Thoracic aorta endothelial cell (primary cell): ENCODE measurements at places on chromosomes 1 and 21. TPM values are rescaled to one million over a fixed set of nuclear protein-coding genes. Genes with fewer than 3 reads are reported as not detected.

Gene KLF18
- total RNA-seq = not detected in 2 replicates

Gene LCE2B
- not detected in 2 replicates for total RNA-seq

Gene TENT5C
- total RNA-seq = 0.13 and 0.14 TPM in 2 replicates

Gene GBP6
- not detected in 2 replicates for total RNA-seq

Gene OR6K3
- total RNA-seq = not detected in 2 replicates

Gene PLEKHA6
- total RNA-seq = 9.3 and 21.9 TPM in 2 replicates

Gene SLC16A4
- 6.9 and 9.6 TPM in 2 replicates for total RNA-seq

Gene POMGNT1
- 39.5 and 49.2 TPM in 2 replicates for total RNA-seq

Gene TNNI3K
- not detected in 2 replicates for total RNA-seq

Gene PLCH2
- total RNA-seq = under 0.01 and 0.07 TPM in 2 replicates

Gene CZIB
- 36.3 and 40.7 TPM in 2 replicates for total RNA-seq

Gene ANKRD34A
- 0.13 and 0.22 TPM in 2 replicates for total RNA-seq

Gene AQP10
- 0.13 TPM in 1 of 2 replicates, not detected in the other for total RNA-seq

Gene WLS
- total RNA-seq = 109 and 140 TPM in 2 replicates

Gene SPRR2F
- not detected in 2 replicates for total RNA-seq

Gene TSPAN1
- total RNA-seq = 0.80 and 0.93 TPM in 2 replicates

Gene CRTC2
- 8.0 and 9.8 TPM in 2 replicates for total RNA-seq

Gene ZMYND12
- total RNA-seq = 0.53 and 0.79 TPM in 2 replicates

Gene MMP23B
- 0.13 and 0.29 TPM in 2 replicates for total RNA-seq

Gene DIO1
- not detected in 2 replicates for total RNA-seq

Gene CTSE
- 0.36 TPM in 1 of 2 replicates, not detected in the other for total RNA-seq

Gene ATP1A4
- total RNA-seq = not detected in 2 replicates
